Endothelial cell (in vitro differentiated cells): ENCODE measurements at places on chromosomes 3 and 15.
A peak's percentile ranks its signal among the peaks of the same experiment; 100 is the strongest.

GRCh38 chr3:179731544-179731943 is 78.7 kb downstream of the USP13 start:
- peaks cover 25% of the 10 kb centered on the region for H3K36me3 ChIP-seq
- no peak for DNase-seq
- H3K4me3 ChIP-seq = no peak overlapping the region

DNA sequence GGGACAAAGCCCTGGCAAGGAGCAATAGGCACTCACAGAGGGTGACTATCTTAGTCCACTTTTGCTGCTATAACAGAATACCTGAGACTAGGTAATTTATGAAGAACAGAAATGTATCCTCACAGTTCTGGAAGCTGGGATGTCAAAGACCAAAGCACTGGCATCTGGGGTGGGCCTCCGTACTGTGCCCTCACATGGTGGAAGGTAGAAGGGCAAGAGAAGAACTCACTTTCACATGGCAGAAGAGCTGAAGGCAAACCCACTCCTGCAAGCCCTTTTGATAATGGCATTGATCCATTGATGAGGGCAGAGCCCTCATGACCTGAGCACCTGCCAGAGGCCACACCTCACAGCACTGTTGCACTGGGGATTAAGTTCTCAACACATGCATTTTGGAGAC is 173.4 kb upstream of the C2CD4B start:
- H3K4me1 ChIP-seq = peaks cover 10% of the 10 kb centered on the region
- no peak overlapping the region for H3K27ac ChIP-seq
- no peak overlapping the region for H3K4me3 ChIP-seq
- no peak for DNase-seq
- peaks cover 1% of the 10 kb centered on the region for H3K27me3 ChIP-seq
- H3K36me3 ChIP-seq = peaks cover 7% of the 10 kb centered on the region

DNA sequence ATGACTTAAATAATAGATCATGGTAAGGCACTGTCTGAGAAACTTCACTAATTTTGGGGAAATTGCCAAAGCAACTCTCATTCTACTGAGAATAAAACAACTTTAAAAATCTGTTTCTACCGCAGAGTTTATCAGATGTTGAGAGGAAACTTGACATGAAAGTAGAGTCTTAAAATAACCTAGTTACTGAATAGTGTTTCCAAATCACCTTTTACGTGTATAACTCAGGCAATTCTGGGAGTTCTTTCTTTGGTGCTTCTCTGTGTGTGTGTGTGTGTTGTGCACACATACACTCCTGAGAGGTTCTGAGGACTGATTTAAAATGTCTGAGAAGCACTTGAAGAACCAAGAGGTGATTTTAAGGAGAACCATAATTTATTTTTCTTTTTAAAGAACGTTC is 236.6 kb downstream of the SV2B start:
- no peak for DNase-seq
- no peaks in the 10 kb centered on the region for H3K4me1 ChIP-seq
- no peak overlapping the region for H3K27ac ChIP-seq

DNA sequence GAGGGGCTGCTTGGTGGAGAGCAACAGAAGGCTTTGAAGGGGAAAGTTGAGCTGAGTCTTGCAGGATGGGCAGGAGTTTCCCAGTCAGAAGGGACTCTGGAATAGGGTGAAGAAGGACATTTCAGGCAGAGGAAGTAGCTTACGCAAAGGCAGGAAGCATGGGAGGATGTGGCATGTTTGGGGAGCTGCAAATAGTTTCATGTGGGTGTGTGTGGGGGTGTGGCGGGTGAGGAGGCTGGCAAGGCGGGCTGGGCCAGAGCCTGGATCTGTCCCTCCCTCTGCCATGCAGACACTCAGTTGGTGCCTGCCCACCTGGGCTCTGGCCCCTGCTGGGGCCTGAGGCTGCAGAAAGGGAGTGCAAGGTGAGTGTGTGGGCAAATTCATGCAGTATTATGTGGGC is 10.4 kb downstream of the TEX264 start:
- H3K4me1 ChIP-seq = peaks cover 40% of the 10 kb centered on the region
- no peak for DNase-seq
- peaks cover 25% of the 10 kb centered on the region for H3K36me3 ChIP-seq
- H3K27ac ChIP-seq = peak overlapping the region; percentile 90
- peak overlapping the region; percentile 43 for H3K4me3 ChIP-seq

GRCh38 chr3:102089904-102090720 is 240.8 kb downstream of the NFKBIZ start:
- peaks cover 1% of the 10 kb centered on the region for H3K27me3 ChIP-seq
- peaks cover 30% of the 10 kb centered on the region for H3K4me1 ChIP-seq
- H3K36me3 ChIP-seq = peaks cover 4% of the 10 kb centered on the region
- no peak overlapping the region for H3K4me3 ChIP-seq
- no peak for DNase-seq

DNA sequence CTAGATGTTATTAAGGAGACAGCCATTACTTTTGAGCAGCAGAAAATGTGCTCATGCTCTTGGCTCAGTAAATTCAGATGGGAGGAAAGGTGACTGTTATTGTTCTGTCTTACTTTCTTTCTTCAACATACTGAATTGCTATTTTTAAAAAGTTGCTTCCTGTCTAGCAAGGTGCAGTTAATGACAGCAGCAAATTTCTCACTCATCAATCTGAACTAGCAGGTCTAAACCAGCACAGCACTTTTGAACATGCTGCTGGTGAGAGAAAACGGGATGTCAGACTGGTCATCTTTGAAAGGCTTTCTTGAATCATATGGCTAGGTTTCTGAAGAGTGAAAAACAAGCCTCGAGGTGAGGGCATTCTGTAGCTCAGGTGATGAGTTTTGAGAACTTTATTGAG is 384.7 kb downstream of the MFSD1 start:
- no peak for DNase-seq
- H3K4me3 ChIP-seq = no peak overlapping the region
- H3K4me1 ChIP-seq = peaks cover 1% of the 10 kb centered on the region
- H3K27me3 ChIP-seq = no peaks in the 10 kb centered on the region
- no peak overlapping the region for H3K27ac ChIP-seq

GRCh38 chr3:102017784-102018183 is 168.5 kb downstream of the NFKBIZ start:
- no peaks in the 10 kb centered on the region for H3K4me1 ChIP-seq
- no peaks in the 10 kb centered on the region for H3K36me3 ChIP-seq
- no peak overlapping the region for H3K4me3 ChIP-seq
- H3K27ac ChIP-seq = no peak overlapping the region

DNA sequence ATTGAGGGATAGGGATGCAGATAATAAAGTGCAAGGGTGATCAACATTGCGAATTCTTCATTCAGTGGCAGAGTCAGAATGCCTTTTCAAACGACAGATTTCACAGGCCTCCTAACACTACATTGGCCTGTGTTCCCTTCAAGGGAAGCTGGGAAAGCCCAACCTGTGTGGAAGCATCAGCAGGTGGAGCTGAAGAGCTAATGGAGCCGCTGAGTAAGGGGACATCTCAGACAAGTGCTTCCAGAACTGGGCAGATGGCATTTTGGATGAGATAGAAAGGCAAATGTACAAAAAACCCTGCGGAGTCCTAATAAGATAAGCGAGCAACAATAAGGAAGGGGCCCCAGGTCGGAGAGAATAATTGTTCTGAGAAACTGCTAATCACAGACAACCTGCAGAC is 8.5 kb upstream of the SLC24A5 start:
- no peak overlapping the region for H3K27ac ChIP-seq
- no peaks in the 10 kb centered on the region for H3K36me3 ChIP-seq
- peaks cover 1% of the 10 kb centered on the region for H3K27me3 ChIP-seq
- H3K4me1 ChIP-seq = peaks cover under 1% of the 10 kb centered on the region
- peak; percentile 38 for DNase-seq
- no peak overlapping the region for H3K4me3 ChIP-seq

GRCh38 chr3:134675726-134676256 is 25.0 kb upstream of the KY start:
- peaks cover 6% of the 10 kb centered on the region for H3K27me3 ChIP-seq
- peaks cover 2% of the 10 kb centered on the region for H3K4me1 ChIP-seq
- no peak overlapping the region for H3K4me3 ChIP-seq
- H3K27ac ChIP-seq = no peak overlapping the region
- DNase-seq = no peak

DNA sequence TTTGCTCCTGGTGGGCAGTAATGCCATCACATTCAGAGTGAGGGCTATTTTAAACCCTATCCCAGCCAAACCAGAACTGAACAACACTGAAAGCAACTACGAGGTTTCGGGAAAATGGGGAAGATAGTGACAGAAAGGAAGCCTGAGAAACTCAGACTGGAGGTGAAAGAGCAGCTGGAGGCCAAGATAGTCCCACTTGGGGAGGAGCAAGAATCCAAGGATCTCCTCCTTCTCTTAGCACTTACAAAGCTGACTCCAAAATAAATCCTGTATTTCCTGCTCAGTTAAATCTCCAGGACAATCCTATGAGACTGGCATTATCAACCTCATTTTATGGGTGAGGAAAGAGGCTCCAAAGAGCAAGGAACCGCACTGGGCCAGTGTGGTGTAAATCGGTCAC is 14.1 kb upstream of the SETMAR start:
- no peak overlapping the region for H3K4me3 ChIP-seq
- H3K36me3 ChIP-seq = no peaks in the 10 kb centered on the region
- H3K4me1 ChIP-seq = no peaks in the 10 kb centered on the region
- H3K27me3 ChIP-seq = no peaks in the 10 kb centered on the region
- no peak for DNase-seq

DNA sequence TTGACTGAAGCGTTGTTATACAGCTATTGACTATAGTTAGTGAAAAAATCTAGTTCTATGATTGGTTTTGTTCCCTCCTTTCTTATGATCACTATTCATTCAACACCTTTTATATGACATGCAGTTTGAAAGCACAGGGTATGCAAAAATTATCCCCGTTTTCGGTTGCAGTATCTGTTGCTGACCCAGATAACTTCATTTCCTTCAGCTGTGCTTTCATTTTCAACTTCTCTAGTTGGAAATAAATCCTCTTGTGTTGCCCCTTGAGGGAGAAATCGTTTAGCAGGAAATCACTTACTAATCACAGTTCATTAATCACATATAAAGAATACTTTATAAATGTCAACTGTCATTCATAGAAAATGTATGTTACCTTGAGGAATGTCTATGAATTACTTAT is 55.1 kb downstream of the MBNL1 start:
- H3K27ac ChIP-seq = no peak overlapping the region
- H3K4me1 ChIP-seq = peaks cover 18% of the 10 kb centered on the region
- no peak overlapping the region for H3K4me3 ChIP-seq
- no peak for DNase-seq
- no peaks in the 10 kb centered on the region for H3K27me3 ChIP-seq
- peaks cover 8% of the 10 kb centered on the region for H3K36me3 ChIP-seq

- H3K36me3 ChIP-seq = no peaks in the 10 kb centered on the region
- peaks cover 34% of the 10 kb centered on the region for H3K4me1 ChIP-seq
- H3K27ac ChIP-seq = no peak overlapping the region
- H3K4me3 ChIP-seq = no peak overlapping the region
Measured at GRCh38 chr3:55518451-55518850, 31.3 kb upstream of the WNT5A start.

DNA sequence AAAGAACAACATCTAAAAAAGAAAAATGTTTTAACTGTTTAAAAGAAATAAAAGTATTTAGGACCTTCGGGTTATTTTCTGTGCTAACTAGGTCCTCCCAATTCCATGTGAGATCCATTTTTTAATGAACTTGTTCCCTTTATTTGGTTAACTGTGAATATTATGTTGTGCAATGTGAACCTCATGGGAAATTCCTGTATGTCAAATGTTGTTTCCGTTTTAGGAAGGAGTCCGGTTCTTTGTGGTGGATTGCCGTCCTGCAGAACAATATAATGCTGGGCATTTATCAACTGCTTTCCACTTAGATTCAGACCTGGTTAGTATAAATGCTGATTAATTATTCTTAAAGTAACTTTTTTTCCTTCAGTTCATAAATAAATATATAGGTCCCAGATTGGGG is 35.5 kb upstream of the NIT2 start:
- no peak overlapping the region for H3K4me3 ChIP-seq
- no peaks in the 10 kb centered on the region for H3K4me1 ChIP-seq
- H3K27ac ChIP-seq = no peak overlapping the region
- peaks cover 7% of the 10 kb centered on the region for H3K36me3 ChIP-seq
- no peaks in the 10 kb centered on the region for H3K27me3 ChIP-seq

DNA sequence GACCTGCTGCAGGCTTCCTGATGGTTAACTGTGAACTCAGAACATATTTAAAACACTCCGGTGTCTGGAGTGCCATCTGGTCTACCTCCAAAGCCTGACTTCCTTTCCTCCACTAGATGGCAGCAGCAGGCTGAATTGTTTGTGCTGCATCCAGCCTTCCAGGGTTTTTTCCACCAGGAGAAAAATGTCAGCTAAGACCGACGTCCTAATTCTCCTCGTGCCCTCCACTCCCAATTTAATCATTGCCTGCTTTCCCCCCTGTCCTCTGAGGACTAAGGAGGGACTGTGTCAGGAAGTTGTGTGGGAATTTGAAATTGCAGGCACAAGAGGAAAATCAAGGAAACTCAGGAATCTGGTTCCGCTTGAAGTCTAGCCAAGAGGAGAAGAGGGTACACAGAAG is 165.2 kb upstream of the UMPS start:
- H3K27me3 ChIP-seq = peaks cover 3% of the 10 kb centered on the region
- peak; percentile 77 for DNase-seq
- H3K4me3 ChIP-seq = peak overlapping the region; percentile 11
- peaks cover 21% of the 10 kb centered on the region for H3K36me3 ChIP-seq

DNA sequence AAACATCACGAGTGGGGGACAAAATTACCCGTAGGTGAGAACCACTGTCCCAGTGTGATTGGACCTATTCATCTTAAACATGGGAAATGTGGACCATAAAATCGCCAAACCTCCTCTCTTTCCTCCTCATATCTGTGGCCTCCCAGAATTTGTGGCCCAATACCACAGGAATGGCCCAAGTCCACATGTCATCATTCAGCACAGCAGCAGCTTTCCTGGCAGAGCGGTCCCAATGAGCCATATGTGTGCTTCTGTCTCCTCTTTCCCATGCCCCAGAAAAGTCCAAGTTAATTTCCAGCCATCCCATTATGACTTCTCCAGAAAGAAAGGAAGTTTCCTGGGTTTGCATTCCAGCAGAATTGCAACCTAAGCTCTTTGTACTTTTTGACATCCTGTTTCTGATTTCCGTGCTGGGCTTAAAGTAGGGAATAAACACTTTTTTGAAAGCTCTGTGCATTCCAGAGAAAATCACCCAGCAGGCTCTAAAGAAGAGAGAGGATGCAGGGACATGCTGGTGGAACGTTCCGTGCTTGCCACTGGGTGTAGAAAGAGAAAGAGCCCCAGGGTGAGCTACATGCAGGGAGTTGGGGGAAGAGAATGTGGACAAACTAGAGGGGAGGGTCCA is 259.4 kb upstream of the PROK2 start:
- peaks cover 6% of the 10 kb centered on the region for H3K27me3 ChIP-seq
- H3K4me3 ChIP-seq = no peak overlapping the region
- H3K36me3 ChIP-seq = no peaks in the 10 kb centered on the region
- H3K27ac ChIP-seq = peak overlapping the region; percentile 93

DNA sequence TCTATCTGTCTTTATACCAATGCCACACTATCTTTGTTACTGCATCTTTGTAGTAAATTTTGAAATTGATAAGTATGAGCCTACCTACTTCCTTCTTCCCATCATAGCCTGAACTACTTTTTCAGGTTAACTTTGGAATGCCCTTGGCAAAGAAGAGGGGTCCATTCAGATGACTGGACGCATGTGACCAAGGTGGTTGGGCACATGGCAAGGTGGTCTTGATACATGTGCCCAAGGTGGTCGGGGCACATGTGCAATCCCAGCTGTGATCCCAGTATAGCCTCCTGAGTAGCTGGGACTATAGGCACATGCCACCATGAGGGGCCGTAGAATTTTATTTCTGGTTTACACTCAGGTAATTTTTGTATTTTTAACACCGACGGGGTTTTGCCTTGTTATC is 330.2 kb downstream of the GABRB3 start:
- peaks cover 4% of the 10 kb centered on the region for H3K27me3 ChIP-seq
- no peak overlapping the region for H3K27ac ChIP-seq
- DNase-seq = no peak
- H3K4me3 ChIP-seq = no peak overlapping the region
